ENCODE measurements at places on chromosomes 5 and 9. TPM values are rescaled to one million over a fixed set of nuclear protein-coding genes. Genes with fewer than 3 reads are reported as not detected.

DNA sequence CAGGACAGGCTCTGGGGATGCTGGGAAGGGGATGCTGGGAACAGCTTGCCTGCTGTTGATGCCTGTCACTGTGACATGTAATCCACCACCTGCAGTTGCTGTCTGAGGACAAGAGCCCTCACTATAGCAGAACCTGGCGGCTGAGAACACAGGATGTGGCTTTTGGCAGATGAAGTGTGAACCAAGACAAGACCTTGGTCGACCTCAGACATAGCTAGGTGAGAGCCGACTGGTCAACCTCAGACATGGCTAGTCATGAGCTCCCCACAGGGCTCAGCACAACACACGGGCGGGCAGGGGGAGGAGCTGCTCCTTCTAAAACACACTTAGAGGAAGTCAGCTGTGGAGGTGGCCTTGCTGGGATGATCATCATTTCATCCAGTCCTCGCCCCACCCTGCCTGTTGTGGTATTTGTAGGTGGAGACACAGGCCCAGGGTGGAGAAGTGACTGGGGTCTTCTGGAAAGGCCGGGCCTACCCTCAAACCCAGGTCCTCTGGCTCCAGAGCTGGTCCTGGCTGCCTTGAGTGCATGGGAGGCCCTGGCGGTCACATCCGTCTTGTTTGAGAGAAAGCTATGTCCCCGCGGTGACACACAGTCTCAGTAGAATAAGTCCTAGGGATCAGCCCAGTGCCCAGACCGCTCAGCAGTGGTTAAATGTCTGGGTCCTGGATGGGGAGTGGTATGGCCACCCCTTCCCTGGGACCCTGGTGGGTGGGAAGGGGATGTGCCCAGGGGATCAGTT lies 6.1 kb downstream of the SUSD3 start:
- DNase-seq: no peak

DNA sequence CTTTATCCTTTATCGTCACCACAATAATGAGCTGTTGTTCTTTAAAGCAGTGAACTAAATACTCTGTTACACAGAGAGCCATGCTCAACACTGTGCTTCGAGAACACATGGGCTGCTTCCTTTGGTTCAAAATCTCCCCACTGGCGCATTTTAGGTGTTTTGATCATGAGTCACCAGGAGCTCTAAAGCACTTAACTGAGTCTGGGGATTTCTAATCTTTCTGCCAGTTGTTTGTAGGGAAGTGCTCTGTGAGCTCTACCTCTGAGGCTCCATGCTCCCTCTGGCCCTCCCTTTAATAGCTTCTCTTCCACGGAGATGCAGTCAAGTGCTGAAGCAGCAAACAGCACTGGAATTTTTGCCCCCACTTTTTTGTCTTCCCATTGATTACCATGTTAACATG lies 17.0 kb downstream of the ERAP2 start:
- no peak for DNase-seq

DNA sequence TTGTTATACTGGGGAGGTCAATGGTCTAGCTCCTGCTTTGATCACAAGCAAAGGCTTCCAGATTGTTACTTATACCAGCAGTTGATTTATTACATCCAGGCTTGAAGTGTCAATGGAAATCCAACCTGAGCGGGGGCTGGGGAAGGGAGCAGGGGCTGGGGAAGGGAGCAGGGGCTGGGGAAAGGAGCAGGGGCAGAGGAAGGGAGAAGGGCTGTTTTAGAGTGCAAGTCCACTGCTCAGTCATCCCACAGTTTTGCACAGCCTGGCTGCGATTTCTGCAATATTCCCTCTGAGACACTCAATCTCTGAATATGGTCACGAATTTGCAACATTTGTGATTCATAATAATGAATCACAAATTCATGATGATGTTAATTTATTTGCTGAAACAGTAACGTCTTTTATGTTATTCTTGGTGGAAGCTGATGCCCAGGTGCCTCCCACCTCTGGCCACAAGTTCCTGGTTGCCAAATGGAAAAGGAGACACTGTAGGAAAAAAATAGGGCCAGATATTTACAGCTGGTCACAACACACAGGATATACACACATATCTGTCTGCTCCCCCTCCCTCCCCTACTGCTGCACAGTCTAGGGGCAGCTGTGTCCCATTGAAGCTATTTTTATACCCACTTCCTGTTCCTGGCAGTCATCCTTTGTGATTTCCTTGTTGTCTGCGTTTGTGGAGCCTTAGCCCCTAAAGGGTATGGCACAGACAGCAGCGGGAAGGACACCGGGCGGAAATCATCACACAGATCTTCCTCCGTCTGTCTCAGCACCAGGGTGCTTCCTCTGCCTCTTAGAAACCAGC lies 325.1 kb downstream of the GADD45G start:
- DNase-seq: no peak

- no peak for DNase-seq
Measured at GRCh38 chr5:131533836-131534235, 101.2 kb downstream of the RAPGEF6 start.

- no peak for DNase-seq
Measured at GRCh38 chr5:151570058-151570457, 21.1 kb downstream of the FAT2 start.

DNA sequence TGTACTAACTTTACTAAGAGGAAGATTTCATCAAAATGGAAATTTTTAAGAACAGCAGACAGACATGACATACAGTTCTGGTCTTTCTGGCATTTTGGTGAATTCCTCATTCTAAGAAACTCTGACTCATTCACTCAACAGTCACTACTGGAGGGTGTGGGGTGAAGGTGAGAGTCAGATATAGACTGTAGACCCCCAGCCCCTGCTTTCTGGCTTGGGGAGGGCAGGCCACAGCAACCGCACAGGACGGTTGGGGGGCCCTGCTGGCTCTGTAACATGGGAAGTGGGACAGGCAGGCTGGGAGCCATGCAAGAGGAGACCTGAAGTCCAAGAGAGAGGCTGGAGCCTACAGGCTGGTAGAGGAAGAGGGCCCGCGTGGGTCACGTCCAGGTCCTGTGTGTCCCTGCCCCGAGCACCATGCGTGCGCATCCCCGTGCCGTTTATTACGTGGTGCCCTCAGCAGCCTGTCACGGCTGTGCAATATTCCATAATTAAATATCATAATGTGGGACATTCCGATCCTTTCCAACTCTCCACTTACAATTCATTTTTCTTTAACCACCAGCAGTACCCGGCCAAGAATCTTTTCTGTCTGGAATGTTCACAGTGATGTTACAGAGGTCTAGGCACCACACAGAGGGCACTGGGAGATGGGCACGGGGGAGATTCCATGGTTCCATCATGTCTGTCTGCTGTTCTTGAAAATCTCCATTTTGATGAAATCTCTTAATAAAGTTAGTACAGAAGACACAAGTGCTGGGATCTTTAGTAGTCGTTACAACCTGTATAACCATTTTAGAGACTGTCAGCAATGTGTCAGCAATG lies 75.5 kb downstream of the SEMA4D start:
- DNase-seq: no peak

DNA sequence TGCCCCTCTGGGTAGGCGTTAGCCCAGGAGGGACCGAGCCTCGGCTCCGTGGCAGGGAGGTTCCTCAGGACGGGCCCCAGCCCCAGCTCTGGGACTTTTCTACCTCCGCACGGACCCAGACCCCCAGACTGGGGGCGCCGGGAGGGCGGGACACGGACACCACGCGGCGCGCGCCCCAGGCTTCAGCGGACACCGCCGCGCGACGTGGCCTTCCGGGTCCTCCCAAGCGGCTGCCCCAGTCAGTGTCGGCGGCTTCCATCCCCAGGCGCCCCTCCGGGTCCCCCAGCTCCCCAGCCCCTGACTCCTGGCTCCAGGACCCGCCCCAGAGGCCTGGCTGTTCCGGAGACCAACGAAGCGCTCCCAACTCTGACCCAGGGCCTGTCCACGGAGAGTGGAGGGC lies 3.1 kb downstream of the LCNL1 start:
- no peak for DNase-seq

DNA sequence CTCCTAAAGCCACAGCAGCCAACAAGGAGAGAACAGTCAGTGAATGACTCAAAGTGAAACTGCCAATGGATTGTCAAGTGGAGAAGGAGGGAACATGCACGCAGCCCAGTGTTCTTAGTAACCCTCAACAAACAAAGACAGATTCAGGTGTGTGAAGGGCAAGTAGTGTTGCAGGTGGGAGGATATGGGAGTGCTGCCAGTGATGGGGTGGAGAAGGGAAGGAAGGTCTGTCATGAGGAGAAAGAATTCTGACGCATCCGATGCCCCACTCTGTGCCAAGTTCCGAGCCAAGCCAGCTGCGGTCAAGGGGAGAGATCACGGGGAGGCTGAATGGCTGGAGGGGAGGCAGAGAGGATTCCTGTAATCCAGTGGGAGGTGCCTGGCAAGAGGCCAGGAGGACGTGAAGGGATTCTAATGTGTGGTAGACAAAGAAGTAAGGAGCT lies 56.5 kb downstream of the CAST start:
- peak; percentile 62 for DNase-seq

- no peak for DNase-seq
Measured at GRCh38 chr9:1298046-1298445, 247.9 kb downstream of the DMRT2 start.

DNA sequence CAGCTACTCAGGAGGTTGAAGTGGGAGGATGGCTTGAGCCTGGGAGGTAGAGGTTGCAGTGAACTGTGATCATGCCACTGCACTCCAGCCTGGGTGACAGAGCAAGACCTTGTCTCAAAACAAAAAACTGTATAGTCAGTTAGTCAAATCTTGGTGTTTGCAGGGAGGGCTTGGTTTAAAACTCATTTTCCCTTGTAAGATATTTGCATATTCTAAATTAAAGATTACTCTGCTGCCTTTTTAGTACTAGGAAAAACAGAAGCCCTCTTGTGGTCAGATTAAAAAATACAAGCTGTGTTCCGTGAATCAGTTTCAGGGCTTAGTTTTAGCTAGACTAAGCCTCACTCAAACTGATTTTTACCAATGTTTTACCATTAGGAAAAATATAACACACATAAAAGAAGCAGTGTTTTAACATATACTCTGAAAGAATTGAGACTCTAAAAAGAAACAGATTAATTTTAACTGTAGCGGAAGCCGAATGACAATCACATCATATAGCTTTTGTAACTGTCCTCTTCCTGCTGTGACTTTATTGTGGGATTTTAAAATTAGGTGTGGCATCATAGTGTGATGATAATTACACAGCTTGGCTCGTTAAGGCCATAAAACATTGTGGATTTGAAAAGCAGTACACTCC lies 84.9 kb upstream of the BASP1 start:
- DNase-seq: no peak

DNA sequence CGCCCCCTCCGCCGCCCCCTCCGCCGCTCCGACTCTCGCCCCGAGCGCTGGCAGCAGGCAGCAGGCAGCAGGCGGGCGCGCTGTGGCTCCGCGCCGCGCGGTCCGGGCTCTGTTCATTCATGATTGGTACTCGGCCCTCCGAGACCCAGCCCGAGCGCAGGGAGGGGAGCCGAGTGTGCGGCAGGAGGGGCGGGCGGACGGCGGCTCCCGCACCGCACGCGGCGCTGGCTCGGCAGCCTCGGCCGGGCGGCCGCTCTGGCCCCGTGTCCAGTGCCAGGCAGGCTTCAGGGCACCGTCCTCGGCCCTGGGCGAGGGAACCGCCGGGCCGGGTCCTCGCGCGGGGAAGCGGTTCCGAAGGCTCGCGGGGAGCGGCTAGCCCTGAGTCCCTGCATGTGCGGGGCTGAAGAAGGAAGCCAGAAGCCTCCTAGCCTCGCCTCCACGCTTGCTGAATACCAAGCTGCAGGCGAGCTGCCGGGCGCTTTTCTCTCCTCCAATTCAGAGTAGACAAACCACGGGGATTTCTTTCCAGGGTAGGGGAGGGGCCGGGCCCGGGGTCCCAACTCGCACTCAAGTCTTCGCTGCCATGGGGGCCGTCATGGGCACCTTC lies at the start of gene KCNIP1:
Gene KCNIP1, plus strand, starts transcription at position 31 of the 607 bp plus-strand sequence.
- no peak for DNase-seq

GRCh38 chr5:14215901-14216300 lies 72.8 kb downstream of the TRIO start:
- no peak for DNase-seq

- DNase-seq: no peak
Measured at GRCh38 chr9:22331533-22331932, 115.1 kb upstream of the DMRTA1 start.

The C5 gene
- 7.2 TPM for total RNA-seq

The EMB gene
- total RNA-seq: 3.0 TPM

The FOXD4L3 gene
- total RNA-seq: not detected

The CHSY3 gene
- total RNA-seq: 2.2 TPM

The NDUFS6 gene
- 24.6 TPM for total RNA-seq

The PDLIM4 gene
- total RNA-seq: 33.8 TPM
